ENCODE measurements at places on chromosomes 7 and 10.

- no peak for DNase-seq
Observed at GRCh38 chr10:113127261-113127900, 177.3 kb downstream of the TCF7L2 start.

- DNase-seq, result no peak
Observed at GRCh38 chr10:52979295-52979990, 206.9 kb upstream of the MBL2 start.

- DNase-seq, result peak; percentile 45
Observed at GRCh38 chr10:117993166-117993565, 53.6 kb downstream of the RAB11FIP2 start.

DNA sequence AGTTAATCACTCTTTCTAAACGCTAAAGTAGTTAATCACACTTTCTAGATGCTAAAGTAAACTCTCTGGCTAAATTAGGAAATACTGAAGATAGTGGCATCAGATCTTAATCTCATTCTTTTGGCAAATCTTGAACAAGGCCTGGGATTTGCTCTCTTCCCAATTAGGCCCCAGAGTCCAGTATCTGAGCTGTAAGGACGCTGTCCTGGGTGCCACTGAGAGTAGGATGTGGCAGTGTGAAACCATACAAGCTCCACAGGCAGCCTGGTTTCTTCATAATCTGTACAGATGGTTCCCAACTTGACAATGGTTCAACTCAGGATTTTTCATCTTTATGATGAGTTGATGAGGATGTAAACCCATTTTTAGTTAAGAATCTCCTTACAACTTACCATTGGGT, 36.9 kb downstream of the GRB10 start:
- no peak for DNase-seq

GRCh38 chr7:143245123-143245522, 18.1 kb upstream of the GSTK1 start:
- DNase-seq, result no peak

DNA sequence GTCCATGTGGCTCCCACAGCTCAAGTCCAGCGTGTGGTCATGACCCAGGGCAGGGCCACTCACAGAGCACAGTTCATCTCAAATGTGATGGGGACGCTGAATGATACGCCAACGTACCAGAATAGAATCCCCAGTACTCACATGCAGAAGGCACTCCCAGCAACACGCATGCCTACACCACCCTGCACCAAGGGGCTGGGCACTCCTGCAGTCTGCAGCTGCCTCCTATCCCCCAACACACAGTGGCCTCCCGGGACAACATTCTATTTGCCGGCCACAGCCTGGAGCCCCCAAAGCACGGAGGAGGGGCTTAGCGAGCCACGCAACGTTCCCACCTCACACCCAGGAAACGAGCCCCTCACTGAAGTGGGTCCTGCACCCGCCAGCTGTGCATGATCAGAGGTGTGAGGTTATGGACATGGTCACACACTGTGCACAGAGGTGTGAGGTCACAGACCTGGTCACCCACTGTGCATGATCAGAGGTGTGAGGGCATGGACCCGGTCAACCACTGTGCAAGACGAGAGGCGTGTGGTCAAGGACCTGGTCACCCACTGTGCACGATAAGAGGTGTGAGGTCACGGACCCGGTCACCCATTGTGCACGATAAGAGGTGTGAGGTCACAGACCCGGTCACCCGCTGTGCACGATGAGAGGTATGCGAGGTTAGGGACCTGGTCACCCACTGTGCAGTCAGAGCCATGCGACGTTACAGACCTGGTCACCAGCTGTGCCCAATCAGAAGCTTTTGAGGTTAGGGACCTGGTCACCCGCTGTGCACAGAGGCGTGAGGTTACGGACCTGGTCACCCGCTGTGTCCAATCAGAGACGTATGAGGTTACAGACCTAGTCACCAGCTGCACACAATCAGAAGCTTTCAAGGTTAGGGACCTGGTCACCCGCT, 182.8 kb downstream of the DIP2C start:
- DNase-seq, result no peak

- DNase-seq, result no peak
Observed at GRCh38 chr7:110061387-110061786, 1029.5 kb upstream of the LRRN3 start.

DNA sequence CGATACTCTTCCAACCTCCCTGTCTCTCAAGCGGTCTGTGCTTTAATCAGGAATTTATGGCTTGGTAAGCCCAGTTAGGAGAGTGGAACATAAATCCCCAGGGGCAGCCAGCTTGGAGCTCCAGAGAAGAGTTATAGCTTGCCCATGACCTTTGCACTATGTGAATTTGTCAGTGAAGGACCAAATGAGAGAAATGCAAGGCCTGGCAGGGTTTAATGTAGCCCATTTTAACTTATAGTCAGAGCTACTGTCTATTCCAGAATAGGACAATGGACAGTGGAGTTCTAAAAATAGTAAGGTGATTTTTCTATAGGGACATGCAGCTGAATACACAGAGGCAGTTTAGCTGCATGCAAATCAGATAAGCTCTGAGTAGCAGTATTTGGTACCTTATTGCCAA, 142.6 kb upstream of the CAV2 start:
- DNase-seq, result no peak

DNA sequence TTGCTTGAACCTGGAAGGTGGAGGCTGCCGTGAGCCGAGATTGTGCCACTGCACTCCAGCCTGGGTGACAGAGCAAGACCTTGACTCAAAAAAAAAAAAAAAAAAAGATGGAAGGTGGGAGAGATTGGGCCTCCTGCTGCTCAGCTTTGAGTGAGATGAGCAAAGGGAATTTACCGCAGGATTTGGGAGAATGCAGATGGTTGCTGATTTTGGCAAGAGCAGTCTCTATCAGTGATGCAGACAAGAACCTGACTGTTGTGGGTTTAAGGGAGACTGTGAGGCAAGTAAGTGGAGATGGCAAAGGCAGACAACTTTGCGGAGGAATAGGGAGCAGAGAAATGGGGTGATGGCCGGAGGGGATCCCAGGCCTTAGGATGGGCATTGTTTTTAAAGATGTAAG, 1140.8 kb upstream of the AUTS2 start:
- DNase-seq, result no peak

- no peak for DNase-seq
Observed at GRCh38 chr10:48818861-48819520, 120.6 kb downstream of the LRRC18 start.

DNA sequence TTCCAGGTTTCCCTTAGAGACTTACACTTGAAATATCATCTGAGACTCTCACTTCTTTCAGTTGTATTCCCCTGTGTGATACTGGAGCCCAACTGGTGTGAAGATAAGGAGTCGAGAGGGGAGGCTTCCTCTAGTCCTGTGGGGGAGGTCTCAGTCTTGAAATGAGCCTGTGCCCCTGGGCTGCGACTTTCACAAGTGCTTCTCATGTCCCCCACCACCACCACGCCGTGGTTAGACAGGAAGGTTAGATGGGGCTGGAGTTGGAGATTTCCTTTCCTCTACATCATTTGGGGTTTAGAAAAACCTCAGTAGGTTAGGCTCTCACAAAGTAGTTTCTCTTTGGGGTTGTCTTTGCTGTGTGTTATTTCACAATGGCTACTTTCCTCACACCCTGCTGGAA, 25.6 kb upstream of the MKX start:
- no peak for DNase-seq

- DNase-seq, result no peak
Observed at GRCh38 chr10:63749915-63750314, 228.7 kb downstream of the REEP3 start.

DNA sequence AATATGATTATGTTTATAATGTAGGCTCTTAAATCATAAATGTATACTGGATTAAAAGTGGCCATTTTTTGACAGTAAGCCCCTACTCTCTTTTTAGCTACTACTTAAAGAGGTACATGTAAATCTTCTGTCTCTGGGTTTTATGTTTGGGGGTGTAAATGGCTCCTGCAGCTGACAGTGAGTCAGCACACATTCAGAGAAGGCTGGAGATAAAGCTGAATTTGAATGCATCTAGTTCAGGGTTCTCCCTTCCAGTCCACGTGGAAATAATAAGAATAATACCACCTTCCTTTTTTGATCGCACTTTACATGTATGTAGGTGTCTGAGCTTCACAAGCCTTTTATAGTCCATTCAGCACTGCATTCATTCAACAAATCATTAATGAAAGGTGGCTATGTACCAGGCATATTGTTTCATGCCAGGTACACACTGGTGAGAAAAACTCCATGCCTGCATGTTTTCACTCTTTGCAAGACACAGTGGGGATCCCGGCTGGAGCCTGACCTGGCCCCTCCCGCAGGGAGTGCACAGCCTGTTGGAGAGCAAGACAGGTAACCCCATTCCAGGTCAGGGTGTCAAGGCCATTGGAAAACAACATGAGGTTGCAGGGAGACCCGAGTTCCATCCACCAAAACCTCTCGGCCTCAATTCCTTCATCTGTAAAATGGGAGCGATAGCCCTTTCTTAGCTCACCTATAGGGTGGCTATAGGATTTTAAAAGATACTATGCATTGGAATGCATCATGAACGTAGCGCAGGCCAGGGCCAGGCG, 107.5 kb upstream of the ANLN start:
- DNase-seq, result no peak

GRCh38 chr10:127699311-127699710, 37.7 kb upstream of the FOXI2 start:
- DNase-seq, result no peak

- no peak for DNase-seq
Observed at GRCh38 chr10:56805022-56805421, 444.0 kb upstream of the ZWINT start.

DNA sequence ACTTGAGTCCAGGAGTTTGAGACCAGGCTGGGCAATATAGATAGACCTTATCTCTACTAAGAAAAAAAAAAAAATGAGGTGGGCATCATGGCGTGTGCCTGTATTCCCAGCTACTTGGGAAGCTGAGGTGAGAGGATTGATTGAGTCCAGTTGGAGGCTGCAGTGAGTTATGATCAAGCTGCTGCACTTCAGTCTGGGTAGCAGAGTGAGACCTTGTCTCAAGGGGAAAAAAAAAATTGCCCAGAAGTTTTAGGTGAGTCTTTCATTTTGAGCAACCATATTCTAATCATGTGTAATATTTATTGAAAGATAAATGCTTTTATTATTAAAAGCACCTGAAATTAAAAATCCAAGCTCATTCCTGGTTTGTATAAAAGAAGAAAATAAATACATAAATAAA, 13.1 kb downstream of the INPP5F start:
- DNase-seq, result no peak

GRCh38 chr7:12571691-12572090, 1.2 kb downstream of the SCIN start:
- DNase-seq, result no peak

DNA sequence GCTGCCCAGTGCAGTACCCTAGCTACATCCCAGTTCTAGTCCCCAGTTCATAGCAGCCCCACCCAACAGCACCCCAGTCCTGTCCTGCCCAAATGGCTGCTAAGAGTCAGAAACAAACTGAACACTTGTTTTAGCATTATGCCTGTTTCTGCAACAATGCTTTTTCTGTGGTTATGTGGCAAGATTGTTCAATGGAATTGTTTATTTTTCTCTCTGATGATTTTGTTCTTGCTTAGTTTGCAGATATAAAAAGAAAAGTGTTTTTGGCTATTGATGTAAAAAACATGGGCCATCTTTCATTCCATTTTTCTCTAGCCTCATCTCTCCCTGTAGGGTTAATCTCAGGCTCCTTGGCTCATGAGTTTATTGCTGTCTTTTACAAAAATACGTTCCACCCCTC, 42.5 kb downstream of the LRRC4 start:
- DNase-seq, result no peak

GRCh38 chr10:53786236-53786900, 1013.8 kb upstream of the MBL2 start:
- DNase-seq, result no peak

DNA sequence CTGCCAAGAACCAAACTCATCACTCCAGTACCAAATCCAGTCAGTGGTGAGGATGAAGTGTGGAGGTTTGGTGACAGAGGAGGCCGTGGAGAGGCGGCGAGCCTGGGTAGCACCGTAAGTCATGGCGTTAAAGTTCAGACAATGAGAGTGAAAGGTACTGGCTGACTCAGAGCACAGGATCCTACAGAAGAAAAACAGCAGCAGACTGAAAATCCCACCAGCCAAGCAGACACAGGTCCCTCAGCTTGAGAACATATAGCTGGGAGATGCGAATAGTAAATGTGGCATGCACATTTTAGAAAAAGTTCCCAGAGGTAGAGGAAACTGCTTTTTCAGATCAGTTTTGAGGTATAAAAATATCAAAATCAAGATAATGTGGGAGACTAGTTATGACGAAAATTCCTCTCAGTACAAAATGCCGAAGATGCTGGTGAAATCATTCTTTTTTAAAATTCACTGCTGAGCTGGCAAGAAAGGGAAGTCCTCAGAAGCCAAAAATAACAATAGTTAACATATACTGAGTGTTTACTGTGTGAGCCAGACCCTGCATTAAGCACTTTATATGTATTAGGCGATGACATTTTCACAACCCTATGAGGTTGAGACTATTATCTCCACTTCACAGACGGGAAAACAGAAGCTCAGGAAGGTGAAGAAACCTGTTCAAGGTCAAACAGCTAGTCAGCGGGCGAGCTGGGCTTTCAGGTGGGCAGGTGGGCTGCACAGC, 20.9 kb downstream of the PARP12 start:
- DNase-seq, result no peak

DNA sequence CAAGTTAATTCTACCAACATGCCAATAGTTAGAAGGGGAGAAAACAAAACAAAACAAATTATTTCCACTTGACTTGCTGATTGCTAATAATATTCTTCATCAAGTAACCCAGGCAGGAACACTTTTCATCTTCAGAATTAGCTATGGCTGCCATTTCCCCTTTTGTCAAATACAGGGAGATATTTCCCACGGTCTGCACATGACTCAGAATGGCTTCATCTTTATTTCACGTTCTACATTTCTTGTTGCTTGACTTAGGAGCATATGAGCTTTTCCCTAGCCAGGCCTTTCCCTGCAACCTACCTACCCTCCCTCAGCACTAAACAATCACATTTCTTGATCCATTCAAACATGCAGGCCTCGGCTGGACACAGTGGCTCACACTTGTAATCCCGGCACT, 6.5 kb downstream of the CPVL start:
- no peak for DNase-seq

- DNase-seq, result no peak
Observed at GRCh38 chr10:23581906-23582450, 143.1 kb downstream of the OTUD1 start.

All from NCI-H1436 (cell line).